Fibroblast of lung (primary cell): ENCODE measurements at places on chromosomes 2 and 18. TPM values are rescaled to one million over a fixed set of nuclear protein-coding genes. Genes with fewer than 3 reads are reported as not detected.

Gene GRB14
- 0.16 and 0.34 TPM in 2 replicates for polyA plus RNA-seq

Gene TMEM247
- polyA plus RNA-seq: not detected in 2 replicates

Gene GPC1
- polyA plus RNA-seq: 113 and 147 TPM in 2 replicates

Gene C2orf74
- polyA plus RNA-seq: 11.1 and 44.0 TPM in 2 replicates

Gene SMARCAL1
- polyA plus RNA-seq: 21.5 and 29.0 TPM in 2 replicates

DNA sequence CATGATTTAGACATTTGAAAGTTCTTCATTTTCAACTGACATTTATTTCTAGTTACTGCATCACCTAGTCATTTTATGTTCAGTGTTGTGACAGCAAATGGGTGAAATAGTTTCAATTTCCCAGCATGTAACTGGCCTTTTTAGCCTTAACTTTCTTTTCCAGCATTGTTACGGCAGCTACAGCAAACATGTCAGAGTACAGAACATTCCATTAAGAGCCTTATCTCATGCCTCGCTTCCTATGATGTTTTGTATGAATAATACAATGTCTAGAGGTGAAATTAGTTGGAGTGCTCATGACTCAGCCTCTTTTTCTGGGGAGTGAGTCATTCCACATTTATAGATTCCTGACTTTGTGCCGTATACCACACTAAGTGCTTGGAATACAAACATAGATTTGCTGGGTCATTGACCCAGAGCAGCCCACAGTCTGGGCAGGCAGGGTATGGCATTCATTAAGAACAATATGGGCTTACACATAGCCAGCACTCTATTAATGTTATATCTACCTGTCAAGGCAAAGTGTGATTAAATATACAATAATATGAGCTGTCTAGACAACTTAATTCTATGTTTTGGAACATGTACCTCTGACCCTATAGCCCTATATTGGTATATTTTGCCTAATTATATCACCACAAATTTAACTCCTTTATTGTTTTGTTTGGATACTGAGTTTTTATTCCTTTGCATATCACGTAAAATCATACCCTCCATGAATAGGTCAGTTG is 72.2 kb downstream of the MAP2 start:
- peak; percentile 96 for DNase-seq

DNA sequence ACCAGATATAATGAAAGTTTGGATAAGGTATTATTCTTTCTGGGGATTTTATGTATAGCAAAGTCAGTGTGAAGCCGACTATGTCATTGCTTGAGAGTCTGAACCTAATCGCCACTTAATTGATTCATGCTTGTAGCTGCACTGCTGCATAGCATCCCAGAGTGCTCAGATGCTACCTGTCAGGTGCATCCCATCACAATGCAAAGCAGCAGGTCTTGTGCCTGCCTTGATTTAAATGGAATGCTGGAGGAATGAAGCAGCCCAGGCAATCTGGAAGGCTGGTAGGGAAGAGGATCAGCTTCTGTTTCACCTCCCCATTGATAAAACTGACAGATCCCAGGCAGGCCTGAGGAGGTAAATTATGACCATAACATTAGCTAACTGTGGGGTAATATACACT is 40.4 kb upstream of the ATIC start:
- no peak for DNase-seq

GRCh38 chr2:95695613-95696012 is 103.8 kb downstream of the TRIM43 start:
- DNase-seq: no peak

GRCh38 chr2:137644731-137645130 is 319.5 kb upstream of the HNMT start:
- no peak for DNase-seq

- DNase-seq: no peak
Observed at GRCh38 chr2:121825003-121825950, 69.8 kb downstream of the TSN start.

DNA sequence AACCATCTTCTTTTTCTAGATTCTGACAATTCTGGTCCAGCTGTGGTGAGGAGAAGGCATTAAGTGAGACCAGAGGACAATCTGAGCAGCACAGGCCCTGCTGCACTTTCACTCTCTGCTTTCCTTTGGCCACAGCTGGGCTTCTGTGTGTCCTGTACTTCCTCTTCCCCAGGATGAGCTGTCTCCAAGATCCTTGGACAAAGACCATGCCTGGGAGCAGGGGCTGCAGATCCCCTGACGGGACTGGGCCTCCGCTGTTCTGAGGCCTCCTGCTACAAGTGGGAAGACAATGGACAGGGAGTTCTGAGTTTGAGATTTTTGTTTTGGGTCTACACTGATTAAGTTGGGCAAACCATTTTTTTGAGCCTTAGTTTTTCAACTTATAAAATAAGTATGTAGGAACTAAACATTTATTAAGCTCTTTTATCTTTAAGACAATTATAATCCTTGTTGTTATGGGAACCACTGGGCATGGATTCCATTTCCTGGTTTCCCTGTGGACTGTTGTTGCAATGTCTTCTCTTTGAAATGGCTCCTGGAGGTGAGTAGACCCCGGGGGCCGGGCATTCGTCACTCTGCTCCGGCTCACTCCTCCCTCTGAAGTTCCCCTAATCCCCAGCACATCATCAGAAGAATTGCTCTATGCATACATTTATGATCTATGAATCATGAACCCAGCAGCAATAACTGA is 266.6 kb downstream of the ACTR3 start:
- no peak for DNase-seq

DNA sequence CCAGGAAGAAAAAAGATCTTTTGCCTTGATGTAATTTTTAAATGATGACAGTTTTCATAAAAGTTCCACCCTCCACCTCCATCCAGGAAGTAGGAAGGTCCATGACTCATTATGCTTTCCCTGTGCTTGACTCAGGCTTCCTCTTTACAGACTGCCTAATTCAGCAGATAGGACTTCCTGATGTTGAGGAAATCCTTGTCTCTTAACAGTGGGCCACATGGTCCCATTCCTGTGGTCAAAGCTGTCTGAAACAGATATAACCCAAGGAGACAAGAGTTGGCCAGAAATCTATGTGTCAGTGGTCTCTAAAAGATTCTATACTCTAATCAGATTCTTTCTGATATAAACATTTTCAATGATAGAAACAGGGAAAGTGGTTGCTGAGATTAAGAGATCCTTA is 119.1 kb downstream of the BAZ2B start:
- DNase-seq: peak; percentile 95

DNA sequence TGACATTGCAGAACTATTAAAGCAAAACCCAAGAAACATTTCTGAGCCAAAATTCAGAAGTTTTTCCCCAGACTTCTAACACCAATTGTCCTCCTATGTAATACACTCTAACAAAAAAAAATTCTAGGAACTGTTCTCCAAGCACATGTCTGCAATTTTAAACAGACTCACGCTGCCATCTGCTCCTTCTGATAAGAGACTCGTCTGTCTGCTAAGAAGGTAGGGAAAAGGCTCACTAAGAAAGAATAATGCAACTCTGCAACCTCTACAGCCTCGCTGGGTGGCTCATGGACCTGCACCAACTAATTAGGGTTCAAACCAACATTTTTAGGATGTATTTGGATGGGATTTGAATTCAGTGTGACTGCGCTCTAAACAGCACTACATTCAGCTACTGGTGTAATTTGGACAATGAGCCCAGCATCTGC is 366.5 kb downstream of the DSC3 start:
- DNase-seq: no peak
